Activated gamma-delta T cell (primary cell): ENCODE measurements at places on chromosomes 6 and 20.

- DNase-seq = no peak
Measured at GRCh38 chr20:58616411-58616810, 34.7 kb upstream of the STX16 start.

DNA sequence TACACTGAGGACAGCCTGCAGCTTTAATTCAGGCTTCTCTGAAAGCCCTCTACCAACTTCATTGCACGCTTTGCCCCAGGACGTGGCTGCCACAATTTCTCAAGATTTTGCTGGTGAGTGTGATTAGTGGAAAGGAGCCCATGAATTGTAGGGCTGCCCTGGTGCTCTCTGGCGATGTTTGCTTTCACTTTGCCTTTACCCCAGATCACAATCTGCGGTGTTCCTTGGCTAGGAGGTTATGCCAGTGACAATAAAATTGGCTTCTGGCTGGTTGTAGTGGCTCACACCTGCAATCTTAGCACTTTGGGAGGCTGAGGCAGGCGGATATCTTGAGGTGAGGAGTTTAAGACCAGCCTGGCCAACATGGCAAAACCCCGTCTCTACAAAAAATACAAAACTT, 139.3 kb downstream of the FOXC1 start:
- no peak for DNase-seq

- no peak for DNase-seq
Measured at GRCh38 chr6:15550546-15551123, 112.2 kb downstream of the DTNBP1 start.

DNA sequence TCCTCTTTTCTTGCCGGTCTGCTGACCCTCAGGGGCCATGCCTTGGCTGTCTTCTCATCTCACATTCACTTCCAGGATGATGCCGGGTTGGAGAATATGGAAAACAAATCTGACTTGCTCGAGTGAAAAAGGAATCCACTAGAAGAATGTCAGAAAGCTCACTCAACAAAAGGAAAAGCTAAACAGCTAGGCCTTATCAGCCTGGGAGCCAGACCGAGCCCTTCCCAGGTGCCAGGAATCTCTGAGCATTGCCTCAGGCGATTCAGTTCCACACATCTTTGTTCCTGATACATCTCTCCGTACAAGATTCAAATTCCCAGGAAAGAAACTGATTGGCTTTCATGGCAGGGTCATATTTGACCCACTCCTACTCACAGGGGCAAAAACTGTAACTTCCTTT, 9.2 kb upstream of the OSER1 start:
- DNase-seq = no peak

GRCh38 chr6:127195833-127196232, 70.8 kb upstream of the RNF146 start:
- DNase-seq = no peak

DNA sequence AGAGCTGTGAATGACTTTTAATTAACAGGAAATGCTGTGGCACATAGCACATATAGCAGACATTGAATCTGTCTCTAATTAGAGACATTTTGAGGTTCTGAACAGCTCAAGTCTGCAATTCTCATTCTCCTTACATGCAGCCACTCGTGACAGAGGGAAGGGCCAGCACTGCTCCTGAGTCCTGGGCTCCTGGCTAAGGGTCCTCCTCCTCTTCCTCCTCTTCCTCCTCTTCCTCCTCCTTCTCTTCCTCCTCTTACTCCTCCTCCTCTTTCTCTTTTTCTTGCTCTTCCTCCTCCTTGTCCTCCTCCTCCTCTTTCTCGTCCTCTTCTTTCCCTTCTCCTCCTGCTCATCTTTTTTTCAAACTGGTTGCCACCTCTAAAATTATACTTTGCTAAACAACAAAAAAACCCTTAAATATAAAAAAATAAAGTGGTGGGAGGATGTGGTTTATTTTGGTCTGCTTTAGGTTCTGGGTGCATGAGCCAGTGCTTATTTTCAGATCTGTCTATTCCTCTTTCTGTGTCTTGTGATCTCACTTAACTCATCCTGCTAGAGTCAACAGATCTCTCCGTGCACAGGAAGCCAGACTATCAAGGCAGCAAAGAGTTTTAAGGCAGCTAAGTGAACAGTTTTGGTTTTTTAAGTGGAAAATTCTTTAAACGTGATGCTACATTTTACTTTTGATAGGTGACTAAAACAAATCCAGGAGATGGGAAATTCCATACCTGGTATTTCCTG, 159.3 kb downstream of the CD83 start:
- DNase-seq = no peak

- DNase-seq = no peak
Measured at GRCh38 chr20:58753267-58753921, 60.8 kb downstream of the NPEPL1 start.

GRCh38 chr20:37841971-37842370, 61.0 kb upstream of the VSTM2L start:
- DNase-seq = no peak

DNA sequence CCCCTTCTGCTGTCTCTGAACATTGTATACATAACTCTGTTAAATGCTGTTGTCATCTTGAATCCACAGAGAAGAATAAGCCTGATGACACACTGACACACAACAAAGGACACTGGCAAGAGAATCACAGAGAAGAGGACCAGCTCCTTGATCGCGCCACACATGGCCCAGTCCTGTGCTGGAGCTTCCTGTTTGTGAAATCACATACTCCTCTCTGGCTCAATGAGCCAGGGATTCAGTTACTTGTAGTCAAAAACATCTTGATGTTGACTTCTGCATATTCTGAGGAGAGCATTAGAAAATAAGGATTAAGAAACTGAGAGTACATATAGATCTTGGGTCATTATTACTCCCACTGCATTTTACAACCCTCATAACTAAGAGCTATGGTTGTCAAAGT, 100.1 kb downstream of the EPB41L2 start:
- DNase-seq = no peak

GRCh38 chr6:1379017-1379787, 10.2 kb upstream of the FOXF2 start:
- no peak for DNase-seq

DNA sequence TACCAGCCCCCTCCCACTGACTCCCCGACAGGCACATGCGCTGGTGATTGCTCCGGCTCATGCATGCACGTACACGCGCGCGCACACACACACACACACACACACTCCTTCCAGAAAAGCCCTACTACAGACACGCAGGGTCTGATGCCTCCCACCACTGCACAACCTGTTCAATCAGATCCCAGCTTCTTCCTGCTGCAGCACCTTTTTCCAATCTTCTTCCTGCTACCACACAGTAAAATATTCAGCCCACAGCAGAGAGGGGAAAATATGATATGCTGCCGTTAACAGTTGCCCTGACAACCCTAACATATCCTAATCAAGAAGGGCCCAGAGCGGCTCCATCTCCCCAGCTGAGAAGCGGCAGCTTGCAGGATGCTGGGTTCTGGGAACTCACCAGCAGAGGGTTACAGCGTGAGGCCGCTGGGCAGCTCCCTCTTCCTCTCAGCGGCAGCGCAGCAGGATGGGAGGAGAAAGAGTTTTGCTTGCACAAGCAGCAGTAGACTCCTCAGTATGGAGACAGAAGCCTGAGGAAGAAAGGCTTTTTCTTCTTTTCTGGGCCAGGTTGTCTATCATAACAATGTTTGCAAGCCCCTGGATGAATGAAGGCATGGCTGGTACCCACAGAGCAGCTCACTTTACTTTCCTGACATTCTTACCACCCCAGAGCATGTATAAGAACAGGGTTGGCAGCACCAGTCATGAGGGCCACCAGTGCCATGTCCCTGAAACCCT, 23.9 kb downstream of the MAP7 start:
- no peak for DNase-seq

DNA sequence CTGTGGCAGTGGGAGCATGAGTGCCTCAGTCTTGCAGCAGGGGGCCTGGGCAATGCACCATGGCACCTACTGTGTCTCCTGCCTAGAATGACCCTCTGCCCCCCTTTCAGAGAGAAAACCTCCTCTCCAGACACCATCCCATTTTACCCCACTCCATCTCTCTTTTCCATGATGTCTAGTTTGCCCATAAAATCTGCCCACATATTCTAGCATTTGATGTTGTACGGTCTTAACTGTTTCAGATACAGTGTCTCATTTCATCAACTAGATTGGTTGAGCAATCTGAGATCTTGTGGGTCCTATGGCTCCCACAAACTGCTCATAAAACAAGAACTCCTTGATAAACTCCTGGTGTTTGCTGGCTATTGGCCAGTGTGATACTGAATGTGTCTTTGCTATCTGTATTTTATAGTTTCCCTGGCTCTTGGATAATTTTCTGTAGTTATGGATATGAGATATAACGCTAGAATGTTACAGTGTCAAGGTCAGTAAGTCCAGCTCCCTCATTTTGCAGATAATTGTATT, 8.1 kb downstream of the PNPLA1 start:
- DNase-seq = no peak

DNA sequence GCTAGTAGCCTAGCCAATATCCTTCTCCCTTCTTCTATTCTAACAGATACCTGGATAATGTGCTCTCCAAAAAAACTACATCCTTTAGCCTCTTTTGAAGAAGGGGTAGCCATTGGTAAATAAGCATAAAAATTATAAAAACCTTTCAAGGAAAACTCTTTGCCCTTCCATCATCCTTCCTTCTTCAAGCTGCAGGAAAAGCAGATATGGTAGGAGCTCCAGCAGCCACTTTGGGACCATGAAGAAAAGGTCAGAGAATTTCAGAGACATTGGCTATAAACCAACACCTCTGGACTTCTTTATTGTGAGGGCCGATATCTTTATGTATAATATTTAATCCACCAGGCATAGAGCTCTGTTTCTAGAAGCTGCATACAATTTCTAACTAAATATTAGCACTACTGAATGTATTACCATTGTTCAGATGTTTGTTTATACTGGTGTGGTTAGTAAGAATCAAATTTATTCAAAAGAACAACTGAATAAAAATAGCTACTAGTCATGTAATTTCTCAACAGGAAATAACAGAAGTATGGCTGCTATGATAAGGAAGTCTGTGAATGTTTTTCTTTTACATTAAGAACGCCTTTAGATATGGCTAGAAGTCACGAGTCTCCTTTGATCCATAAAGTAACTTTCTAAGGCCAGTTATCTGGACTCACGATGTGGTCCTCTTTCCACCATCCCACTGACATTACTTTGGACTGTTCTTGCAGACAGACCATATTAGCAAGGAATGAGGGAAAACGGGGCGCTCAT, 32.2 kb downstream of the MYLK4 start:
- no peak for DNase-seq

DNA sequence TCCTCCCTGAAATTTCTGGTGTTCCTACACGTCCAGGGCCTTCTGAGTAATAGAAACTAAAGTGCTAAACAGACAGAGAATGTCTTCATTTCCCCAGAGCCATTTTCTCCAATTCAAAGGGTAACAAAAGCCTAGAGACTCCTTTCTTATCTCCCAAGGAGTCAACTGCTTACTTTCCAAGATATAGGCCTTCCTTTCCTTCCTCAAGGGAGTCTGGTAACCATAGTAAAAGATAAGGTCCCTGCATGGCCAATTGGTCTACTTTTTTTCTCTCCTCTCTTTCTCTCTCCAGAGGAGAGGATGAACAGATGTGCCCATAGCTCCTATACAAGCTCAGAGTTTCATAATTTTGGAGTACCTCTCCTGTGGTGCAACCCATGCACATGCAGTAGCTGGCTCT, 185.7 kb downstream of the ASCC3 start:
- DNase-seq = no peak

- no peak for DNase-seq
Measured at GRCh38 chr6:158660333-158660754, 10.5 kb downstream of the SYTL3 start.

- no peak for DNase-seq
Measured at GRCh38 chr20:23086931-23087411, 847 bp upstream of the CD93 start.

- peak; percentile 66 for DNase-seq
Measured at GRCh38 chr6:31572041-31572911, at the start of gene LTA. LTA (plus strand) TSS chr6:31572289; CDS start chr6:31572743, 454 bp downstream.

DNA sequence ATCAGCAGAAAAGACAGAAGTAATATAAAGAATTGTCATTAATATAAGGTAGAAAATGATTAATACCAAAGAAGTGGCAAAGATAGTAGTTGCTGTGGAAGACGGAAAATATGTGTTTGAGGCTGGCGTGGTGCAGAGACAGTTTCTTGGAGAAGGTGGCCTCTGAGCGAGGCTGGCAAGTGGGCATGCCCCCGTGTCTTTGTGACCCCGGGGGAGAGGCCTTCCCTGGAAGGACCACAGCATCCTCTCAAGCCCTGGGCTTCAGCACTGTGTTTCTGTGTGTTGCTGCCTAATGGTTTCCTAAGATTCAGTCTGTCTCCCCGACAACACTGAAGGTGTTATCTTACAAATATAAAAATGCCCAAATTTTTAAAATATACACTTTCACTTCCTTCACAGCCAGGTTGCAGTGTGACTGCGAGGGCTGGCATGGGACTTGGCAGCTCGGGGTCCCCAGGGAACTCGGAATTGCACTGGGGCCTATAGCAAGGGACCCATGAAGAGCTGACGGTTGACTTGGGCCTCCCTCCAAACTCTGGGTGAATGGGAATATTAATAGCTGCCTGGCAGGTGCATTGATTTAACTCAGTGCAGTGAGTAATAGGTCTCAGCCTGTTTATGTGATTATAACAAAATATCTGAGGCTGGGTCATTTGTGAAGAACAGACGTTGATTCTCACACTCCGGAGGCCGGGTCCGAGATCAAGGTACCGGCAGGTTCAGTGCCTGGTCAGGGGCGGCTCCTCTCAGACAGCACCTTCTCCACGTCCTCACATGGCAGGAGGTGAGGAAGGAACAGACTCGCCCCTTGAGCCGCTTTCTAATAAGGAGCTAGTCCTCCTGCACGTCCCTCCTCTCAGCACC, 47.4 kb upstream of the AFDN start:
- DNase-seq = no peak

DNA sequence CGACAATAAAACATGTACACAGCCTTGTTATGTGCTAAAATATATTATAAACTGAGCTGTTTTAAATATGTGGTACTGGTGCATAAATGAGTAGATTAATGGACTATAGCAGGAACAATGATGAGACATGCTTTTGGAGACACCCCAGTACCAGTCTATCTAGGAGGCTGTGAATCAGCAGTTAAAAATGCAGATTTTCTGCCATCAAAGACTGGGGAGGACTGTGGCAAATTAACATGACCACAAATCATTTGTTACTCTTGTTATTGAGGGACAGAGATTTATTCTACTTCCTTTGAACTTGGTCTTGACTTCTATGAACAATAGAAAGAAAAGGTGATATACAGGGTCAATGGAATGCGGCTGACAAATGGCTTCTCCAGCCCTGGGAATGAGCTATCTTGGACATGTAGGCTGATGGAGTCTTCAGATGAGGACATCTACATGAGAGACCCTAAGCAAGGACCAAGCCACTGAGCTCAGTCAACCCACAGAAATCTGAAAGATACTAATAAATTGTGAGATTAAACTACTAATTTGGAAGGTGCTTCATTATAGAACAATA, 551.7 kb upstream of the GJE1 start:
- no peak for DNase-seq
